ENCODE measurements at places on chromosomes 5 and 9. TPM values are rescaled to one million over a fixed set of nuclear protein-coding genes. Genes with fewer than 3 reads are reported as not detected.
A peak's percentile ranks its signal among the peaks of the same experiment; 100 is the strongest.

DRD1 gene
- total RNA-seq = 0.15 TPM

C5orf52 gene
- total RNA-seq = not detected

DNA sequence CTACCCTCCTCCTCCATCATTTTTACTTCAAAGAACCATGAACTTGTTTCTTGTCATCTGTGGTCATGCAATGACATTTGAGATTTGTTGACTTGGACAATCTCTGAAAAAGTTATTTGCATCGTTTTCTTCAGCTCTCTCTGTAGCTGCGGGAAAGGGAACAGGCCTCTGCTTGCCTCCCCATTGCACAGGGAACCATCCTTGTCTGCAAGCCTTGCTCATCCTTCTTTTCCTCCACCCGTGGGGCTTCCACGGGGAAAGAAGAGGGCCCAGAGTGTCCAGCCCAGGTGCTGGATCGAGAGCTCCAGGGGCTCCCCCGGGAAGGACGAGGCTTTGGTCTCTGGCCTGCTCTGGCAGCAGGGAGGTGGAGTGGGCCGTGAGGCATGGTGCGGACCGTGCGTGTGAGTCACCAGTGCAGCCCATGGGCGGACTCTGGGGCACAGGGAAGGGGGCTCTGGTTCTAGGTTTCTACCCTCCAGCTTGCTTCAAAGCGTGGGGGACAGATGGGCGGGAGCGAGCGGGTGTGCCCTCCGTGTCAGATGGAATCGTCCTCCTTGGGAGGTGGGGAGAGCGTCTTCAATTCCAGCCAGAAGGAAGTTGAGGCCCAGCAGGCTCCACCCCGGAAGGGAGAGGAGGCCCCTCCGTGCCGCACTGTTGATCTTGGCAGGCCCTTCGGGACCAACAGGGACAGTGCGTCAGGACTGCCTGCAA, 6.0 kb upstream of the IRX4 start:
- H3K27me3 ChIP-seq = no peaks in the 10 kb centered on the region
- H3K36me3 ChIP-seq = no peaks in the 10 kb centered on the region
- no peak overlapping the region for H3K27ac ChIP-seq
- peaks cover 1% of the 10 kb centered on the region for H3K4me1 ChIP-seq
- DNase-seq = peak; percentile 43

- no peaks in the 10 kb centered on the region for H3K27me3 ChIP-seq
- H3K4me3 ChIP-seq = no peak overlapping the region
- no peak for DNase-seq
- peaks cover 62% of the 10 kb centered on the region for H3K36me3 ChIP-seq
- H3K4me1 ChIP-seq = no peaks in the 10 kb centered on the region
These were observed 14.8 kb downstream of the HMGCS1 start for GRCh38 chr5:43298443-43298842.

LCNL1 gene
- not detected for total RNA-seq

- no peak overlapping the region for H3K4me3 ChIP-seq
- no peaks in the 10 kb centered on the region for H3K27me3 ChIP-seq
- no peak for DNase-seq
- H3K36me3 ChIP-seq = no peaks in the 10 kb centered on the region
- no peak overlapping the region for H3K27ac ChIP-seq
- no peaks in the 10 kb centered on the region for H3K4me1 ChIP-seq
These were observed 102.2 kb upstream of the CLINT1 start for GRCh38 chr5:157961176-157961575.

GRCh38 chr5:110873773-110874437, 135.1 kb downstream of the SLC25A46 start:
- H3K36me3 ChIP-seq = no peaks in the 10 kb centered on the region
- H3K4me3 ChIP-seq = no peak overlapping the region
- no peak for DNase-seq
- no peak overlapping the region for H3K27ac ChIP-seq
- no peaks in the 10 kb centered on the region for H3K27me3 ChIP-seq

DNA sequence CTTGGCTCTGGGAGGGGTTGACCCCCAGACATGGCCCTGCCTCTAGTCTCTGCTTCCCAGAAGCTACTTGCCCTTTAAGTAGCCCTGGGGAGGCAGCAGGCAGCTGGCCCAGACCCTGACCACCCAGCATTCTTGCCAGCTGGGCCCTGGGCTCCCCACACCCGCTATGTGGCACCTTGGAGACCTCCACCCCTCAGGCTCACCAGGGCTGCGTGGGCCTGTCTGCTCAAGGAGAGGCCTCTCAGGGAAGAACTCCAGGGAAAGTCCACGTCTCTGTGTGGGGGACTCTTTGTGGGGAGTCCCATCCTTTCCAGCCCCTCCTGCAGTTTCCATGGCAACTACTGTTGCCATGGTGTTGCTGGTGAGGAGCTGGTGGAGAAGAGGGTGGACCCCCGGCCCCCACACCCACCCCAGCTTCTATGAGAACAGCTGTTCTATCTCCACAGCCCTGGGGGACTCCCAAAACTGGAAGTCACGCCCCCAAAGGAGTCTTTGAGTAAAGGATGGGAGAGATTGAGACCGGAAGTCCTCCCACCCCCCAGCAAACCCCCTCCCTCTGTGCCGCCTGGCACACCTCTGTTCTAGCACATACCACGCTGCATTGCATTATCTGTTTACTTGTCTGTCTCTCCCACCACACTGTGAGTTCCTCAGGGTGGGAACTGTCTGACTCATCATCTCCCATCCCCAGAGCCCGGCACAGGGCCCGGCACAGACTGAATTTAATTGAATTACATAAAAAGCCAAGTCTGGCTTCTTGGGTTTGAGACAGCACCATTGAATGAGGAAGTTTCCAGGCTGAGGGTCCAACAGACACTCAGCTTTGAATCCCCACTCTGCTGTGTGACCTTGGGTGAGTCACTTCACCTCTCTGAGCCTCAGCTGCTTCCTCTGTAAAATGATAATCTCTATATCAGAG, 12.6 kb downstream of the DNM1 start:
- H3K4me1 ChIP-seq = no peaks in the 10 kb centered on the region
- no peaks in the 10 kb centered on the region for H3K36me3 ChIP-seq
- no peak for DNase-seq
- no peak overlapping the region for H3K27ac ChIP-seq
- H3K4me3 ChIP-seq = no peak overlapping the region

Measured in right lobe of liver (tissue), 6 donors.